Bronchial smooth muscle cell (primary cell): ENCODE measurements at places on chromosomes 13 and 19. TPM values are rescaled to one million over a fixed set of nuclear protein-coding genes. Genes with fewer than 3 reads are reported as not detected.

The SIGLEC9 gene
- under 0.01 TPM in 1 of 2 replicates, not detected in the other for total RNA-seq

The C19orf33 gene
- total RNA-seq: 1.5 and 8.8 TPM in 2 replicates

The IZUMO2 gene
- not detected in 2 replicates for total RNA-seq

The TNNT1 gene
- total RNA-seq: 29.6 and 33.3 TPM in 2 replicates

The PSPN gene
- total RNA-seq: 0.60 and 0.63 TPM in 2 replicates

The MBNL2 gene
- total RNA-seq: 28.9 and 33.7 TPM in 2 replicates

The SRRM5 gene
- not detected in 2 replicates for total RNA-seq

The PCP2 gene
- not detected in 2 replicates for total RNA-seq

The ZNF737 gene
- 7.0 and 11.2 TPM in 2 replicates for total RNA-seq

The ABCA7 gene
- total RNA-seq: 2.6 and 6.6 TPM in 2 replicates
